SK-MEL-5 (cell line): ENCODE measurements at places on chromosomes 4 and X. TPM values are rescaled to one million over a fixed set of nuclear protein-coding genes. Genes with fewer than 3 reads are reported as not detected.

DNA sequence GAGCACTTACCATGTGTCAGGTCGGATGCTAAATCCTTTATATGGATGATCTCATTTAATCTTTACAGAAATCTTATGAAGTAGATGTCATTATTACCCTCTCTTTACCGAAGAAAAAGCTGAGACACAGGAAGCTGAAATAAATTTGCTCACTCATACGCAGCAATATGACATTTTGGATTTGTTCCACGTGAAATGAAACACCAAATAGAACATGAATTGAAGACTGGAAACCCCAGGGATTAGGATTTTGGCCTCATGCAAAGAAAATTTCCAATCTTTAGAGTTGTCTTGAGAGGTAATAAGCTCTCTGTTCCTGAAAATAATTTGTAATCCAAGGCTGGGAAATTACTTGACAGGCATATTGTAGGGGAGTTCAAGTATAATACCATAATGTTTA is 354.4 kb upstream of the CLNK start:
- DNase-seq = no peak

DNA sequence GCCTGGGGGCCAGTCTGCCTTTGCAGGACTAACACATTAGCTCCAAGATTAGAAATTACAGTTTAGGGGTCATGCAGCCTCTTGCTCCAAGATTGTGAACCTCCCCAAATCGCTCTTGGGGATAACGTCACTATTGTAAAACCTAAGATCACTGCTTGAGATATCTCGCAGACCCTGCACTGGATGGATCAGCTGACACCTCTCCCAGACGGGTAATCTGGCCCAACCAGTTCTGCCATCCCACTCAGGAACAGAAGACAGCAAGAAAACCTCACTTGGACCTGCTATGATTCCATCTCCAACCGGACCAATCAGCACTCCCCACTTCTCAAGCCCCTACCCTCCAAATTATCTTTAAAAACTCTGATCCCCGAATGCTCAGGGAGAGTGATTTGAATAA is 431.2 kb downstream of the GPM6A start:
- DNase-seq = no peak

DNA sequence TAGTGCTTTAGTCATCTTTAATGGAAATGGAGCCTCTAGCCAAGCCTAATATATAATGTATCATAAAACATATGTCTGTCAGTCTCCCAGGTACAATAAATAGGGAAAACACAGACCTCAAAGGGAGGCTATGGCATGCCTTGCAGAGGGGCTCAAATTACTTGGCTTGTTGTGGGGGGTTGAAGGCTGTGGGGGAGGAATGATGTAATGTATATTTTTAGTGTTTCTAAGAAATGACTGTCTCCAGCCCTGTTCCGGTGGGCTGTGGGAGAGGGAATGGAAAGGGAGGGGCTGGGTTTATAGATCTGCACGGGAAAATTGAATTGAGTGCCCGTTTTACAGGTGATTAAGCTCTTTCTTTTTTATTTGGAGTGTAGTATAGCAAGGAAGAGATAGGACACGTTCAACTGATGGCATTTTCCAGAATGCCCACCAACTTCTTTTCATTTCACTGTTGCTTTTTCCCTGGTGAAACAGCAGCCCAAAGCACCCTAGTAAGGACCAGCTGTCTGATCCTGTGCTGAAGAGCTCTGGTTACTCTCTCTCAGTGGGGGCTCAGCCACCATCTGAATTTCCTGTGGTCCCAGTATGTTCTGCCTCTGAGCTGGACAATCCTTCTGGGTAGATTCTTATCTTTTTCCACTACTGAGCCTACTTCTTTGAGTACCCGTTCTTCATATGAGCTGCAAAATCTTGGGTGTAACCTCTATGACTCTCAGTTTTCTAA is 220.7 kb upstream of the CASK start:
- DNase-seq = no peak

DNA sequence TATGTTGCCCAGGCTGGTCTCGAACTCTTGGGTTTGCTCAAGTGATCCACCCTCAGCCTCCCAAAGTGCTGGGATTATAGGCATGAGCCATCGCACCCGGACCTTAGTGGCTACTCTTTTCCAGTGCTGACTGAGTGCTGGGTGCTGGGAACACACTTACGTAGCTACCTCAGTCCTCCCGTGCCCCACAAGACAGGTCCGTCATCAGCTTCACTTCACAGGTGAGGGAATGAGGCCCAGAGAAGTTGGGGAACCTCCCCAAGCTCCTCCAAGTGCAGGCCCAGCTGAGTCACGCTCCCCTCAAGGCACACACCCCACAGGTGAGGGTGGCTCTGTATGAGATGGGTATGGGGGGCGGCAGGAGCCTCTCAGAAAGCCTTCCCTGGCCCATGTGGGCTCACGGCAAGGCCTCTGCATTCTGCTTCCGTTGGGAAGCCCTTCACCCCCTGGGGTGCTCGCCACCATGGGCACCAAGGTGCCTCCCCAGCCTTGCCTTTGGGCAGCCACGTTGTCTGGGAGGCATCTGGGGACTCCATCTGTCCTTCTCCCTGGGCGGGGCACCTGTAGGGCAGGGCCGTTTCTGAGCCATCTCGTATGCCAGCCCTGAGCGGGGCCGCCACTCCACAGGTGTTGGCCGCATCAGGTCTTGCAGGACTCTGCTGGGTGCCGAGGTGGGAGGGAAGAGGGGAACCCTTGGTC is 28.4 kb downstream of the NSG1 start:
- no peak for DNase-seq

- peak; percentile 0 for DNase-seq
Measured at GRCh38 chrX:65633826-65634225, 33.6 kb upstream of the MSN start.

DNA sequence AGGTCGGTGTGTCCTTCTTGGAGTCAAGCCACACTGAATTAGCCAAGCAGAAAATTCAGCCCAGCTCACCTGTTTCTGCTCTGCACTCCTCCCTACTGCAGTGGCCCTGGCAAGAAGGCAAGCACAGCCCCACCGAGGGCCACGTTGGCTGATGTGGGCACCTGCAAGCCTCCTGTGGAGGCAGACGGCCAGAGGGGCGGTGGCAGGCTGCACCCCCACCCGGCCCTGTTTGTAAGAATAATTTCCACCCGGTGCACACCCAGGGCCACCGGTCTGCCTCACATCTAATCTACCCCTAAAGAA is 18.8 kb downstream of the PPP2R2C start:
- no peak for DNase-seq

Gene PAGE1
- total RNA-seq = 0.27 TPM in 1 of 2 replicates, not detected in the other

- DNase-seq = no peak
Measured at GRCh38 chrX:1385253-1386223, 6.4 kb downstream of the SLC25A6 start.

DNA sequence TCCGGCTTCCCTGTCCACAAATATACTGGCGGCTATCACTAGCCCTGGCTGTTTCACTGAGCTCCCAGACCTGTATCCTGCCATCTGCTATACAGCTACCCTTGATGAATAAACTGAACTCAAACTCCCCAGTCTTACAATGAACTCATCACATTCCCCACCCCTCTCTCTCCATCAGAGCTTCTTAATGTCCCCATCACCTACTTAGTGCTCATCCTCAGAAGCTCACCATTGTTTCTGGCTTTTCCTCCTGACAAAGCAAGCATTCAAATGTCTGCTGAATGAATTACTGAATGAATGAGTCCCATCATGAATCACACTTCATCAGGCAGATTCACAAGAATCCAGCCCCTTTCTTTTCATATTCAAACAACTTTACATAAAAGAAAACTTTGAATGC is 5.7 kb upstream of the DGAT2L6 start:
- peak; percentile 78 for DNase-seq

GRCh38 chrX:41507919-41508318 is 60.8 kb downstream of the NYX start:
- DNase-seq = no peak

- DNase-seq = no peak
Measured at GRCh38 chr4:3683744-3684421, 82.3 kb upstream of the ADRA2C start.

DNA sequence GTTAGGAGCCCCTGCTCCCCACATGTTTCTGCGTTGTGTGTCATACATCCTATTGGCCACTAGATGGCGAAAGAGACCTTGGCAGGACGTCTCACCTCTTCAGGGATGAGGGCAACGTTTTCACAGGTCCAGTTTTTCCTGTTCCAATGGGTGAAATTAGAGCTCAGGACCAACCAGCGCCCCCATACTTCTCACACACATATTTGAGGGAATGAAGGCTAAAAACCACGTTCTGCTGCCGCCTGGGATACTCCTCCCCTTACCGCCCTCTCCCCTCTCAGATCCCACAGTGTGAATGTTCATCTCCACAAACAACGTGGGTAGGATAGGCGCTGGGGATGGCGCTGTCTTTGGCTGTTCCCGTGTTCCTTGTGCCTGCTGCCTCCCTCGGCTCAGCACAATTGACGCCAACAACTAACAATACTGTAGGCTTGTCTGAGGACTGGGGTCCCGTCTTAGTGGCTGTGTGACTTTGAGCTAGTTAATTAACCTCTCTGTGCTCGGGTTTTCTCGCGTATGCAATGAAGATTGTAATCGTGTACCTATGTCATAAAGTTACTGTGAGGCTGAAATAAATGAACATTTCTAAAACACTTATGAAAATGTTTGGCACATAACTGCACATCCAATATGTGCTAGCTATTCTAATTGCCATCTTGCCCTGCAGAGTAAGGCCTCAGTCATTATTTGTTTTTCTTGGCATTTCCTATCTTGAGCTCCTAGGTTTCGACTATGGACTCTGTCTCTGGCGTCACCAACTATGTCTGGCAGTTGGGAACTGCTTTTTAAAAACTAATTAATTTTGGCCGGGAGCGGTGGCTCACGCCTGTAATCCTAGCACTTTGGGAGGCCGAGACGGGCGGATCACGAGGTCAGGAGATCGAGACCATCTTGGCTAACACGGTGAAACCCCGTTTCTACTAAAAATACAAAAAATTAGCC is 181.3 kb upstream of the STK26 start:
- DNase-seq = peak; percentile 74

- no peak for DNase-seq
Measured at GRCh38 chr4:89000382-89000781, 56.6 kb downstream of the FAM13A start.

DNA sequence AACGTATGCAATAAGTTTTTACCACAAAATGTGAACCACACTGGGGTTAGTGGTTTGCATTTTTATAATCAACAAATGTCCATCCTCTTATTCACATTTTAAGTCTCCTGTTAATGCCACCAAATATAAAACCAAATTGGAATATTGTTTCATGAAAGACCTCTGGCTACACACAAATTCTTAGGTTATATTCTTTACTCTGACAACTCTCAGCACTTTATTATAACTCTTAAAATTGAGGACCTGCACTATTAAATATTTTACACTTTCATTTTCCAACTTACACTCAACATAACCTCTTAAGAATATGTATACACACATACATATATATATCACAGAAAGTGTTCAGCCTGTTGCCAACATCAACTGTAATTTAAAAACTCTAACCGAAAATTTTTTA is 2.8 kb downstream of the PDE5A start:
- DNase-seq = no peak

- no peak for DNase-seq
Measured at GRCh38 chr4:6924361-6924779, 14.7 kb downstream of the TBC1D14 start.
